Activated CD4-positive, alpha-beta memory T cell treated with anti-CD3 and anti-CD28 coated beads for 36 hours (primary cell): ENCODE measurements at places on chromosomes 5 and 9.

DNA sequence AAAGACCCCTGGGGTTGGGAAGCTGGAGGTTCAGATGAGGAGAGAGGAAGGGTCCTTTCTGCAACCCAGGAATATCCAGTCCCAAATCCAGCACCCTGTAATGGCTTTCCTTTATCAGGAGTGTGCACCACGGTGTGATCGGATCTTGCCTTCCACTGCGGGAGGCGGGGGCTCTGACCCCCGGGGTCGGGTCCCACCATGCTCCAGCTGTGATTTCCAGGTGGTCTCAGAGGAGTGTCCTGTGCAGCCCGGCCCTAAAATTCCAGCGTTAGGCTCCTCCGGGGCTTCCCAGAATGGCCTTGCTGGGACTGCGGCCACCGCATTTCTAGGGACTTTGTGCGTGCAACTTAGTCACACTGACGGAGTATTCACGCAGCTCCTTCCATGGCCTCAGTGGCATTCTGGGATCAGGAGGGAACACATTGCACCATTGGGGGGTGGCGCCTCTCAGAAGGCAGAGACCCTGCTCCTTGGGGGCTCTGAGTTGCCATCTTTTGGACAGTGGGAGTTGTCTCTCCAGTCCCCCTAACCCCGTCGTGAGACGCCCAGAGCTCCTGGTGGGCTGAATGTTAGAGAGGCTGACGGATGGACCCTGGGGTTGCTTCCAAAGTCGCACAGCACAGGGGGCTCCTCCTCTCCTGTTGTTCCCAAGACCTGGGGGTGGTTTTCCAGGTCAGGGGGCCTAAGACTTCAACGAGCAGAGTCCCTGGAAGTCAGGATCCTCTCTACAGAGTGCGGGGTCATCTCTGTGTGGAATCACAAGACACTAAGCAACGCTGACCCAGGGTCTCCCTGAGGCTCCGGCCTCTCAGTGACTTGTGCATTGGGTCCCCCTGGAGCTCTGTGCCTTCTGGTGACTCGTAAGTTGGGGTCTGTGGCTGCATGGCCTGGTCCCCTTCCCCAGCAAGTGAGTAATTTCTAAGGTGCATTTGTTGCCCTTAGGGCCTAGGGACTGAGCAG lies 42.7 kb upstream of the IRX4 start:
- DNase-seq, result no peak

DNA sequence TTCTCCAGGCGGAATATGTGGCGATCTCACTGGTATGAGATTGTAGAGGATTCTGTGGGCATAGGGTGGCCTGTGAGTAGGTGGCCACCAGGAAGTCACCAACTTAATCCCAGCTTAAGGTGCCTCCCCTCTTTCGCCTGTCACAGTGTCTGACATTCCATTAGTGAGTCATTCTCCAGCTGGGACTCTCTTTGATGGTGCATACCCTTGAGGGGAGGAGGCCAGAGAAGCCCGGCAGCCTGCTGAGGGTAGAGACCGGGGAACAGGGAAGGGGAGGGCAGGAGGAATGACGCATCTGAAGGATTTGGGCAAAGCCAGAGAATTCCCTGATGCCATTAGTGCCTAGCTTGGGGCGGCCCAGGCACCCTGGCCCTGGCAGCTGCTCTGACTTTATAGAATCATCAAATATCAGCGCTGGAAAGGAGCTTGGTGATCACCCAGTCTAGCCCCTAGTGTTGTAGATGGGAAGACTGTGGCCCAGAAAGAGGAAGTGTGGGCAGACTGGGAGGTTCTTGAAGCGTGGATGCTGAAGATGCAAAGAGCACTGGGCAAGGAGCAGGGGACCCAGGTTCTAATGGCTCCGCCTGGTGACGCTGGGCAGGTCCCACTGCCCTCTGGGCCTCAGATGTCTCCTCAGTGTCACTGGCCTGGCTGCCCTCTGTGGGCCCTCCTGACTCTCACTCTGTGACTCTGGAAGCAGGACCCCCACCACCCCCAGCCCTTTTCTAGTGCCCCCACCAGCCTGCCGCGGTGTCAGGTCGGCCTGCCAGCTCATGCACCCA lies 41.4 kb downstream of the DAB2IP start:
- DNase-seq, result no peak

DNA sequence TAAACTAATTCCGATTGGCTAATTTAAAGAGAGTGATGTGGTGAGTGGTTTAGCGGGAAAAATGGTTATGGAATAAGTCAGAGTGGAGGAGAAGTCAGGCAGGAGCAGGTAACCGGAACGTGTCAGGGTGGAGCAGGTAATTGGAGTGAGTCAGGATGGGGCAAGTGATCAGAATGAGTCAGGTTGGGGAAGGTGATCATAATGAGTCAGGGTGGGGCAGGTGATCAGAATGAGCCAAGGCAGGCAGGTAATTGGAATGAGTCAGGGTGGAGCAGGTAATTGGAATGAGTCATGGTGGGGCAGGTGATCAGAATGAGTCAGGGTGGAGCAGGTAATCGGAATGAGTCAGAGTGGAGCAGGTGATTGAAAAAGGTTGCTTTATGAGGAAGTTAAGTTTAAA lies 101.4 kb downstream of the TMEM167A start:
- peak; percentile 23 for DNase-seq

DNA sequence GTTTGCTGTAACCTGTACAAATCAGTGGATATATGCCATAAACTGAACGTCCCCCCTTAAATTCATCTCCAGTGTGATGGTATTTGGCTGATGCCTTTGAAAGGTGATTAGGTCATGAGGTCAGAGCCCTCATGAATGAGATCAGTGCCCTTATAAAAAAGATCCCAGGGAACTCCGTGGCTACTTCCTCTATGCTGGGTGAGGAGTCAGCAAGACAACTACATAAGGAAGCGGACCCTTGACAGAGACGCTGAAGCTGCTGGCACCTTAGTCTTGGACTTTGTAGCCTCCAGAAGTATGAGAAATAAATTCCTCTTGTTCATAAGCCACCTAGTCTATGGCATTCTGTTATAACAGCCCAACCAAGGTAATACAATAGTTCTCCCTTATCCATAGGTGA lies 215.1 kb upstream of the ZNF608 start:
- DNase-seq, result no peak

- DNase-seq, result peak; percentile 96
Observed at GRCh38 chr9:127785933-127786772, at the start of gene CDK9. Gene CDK9 (plus strand): TSS chr9:127786034. CDS start chr9:127786149, 115 bp downstream.

GRCh38 chr9:121735065-121735792 lies 83.8 kb downstream of the DAB2IP start:
- DNase-seq, result peak; percentile 17

- DNase-seq, result peak; percentile 17
Observed at GRCh38 chr9:107174441-107174840, 108.6 kb upstream of the RAD23B start.

DNA sequence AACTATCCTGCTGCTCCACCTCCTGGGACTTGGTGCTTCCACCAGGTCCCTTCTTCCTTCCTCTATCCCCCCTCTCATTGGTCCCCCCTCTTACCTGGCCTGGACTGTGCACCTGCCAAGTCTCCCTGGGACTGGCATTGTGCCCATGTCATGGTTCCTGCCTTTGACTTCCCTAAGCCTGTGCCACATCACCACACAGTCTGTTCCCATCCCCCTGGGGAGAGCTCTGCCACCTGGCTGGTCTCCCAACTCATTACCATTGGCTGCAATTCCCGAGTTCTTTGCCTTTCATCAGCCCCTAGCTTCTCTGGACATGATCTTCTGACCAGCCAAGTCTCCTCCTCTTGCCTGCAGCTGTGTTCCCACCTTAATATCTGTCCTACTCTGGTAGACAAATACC lies 180.3 kb downstream of the SREK1 start:
- no peak for DNase-seq

DNA sequence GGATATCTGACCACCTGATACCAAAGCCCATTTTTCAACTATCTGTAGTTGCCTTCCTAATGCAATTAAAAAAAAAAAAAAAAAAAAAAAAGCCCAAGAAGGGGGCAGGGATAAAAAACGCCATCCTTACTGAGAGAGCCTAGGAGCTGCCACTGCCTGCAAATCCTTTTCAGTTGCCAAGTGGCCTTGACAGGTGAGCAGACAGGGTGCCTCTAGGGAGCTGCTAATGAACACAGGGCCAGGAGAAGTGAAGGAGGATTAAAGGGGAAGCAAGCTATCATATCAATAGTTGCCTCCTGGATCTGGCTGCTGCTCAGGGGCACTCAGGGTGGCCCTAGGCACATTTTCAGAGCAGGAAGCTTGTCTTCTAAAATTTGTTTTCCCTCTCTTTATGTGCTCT lies 547.4 kb downstream of the TLE1 start:
- DNase-seq, result no peak

- DNase-seq, result peak; percentile 73
Observed at GRCh38 chr5:149831492-149831891, 101.4 kb downstream of the PPARGC1B start.

GRCh38 chr5:54905246-54905795 lies 80.1 kb downstream of the ESM1 start:
- no peak for DNase-seq

- DNase-seq, result no peak
Observed at GRCh38 chr5:103424453-103425205, 138.0 kb downstream of the NUDT12 start.

GRCh38 chr5:103490030-103490739 lies 72.4 kb downstream of the NUDT12 start:
- no peak for DNase-seq

- DNase-seq, result no peak
Observed at GRCh38 chr9:79489261-79490000, 82.3 kb upstream of the TLE4 start.

- DNase-seq, result no peak
Observed at GRCh38 chr5:108148715-108149139, 233.2 kb downstream of the FBXL17 start.

DNA sequence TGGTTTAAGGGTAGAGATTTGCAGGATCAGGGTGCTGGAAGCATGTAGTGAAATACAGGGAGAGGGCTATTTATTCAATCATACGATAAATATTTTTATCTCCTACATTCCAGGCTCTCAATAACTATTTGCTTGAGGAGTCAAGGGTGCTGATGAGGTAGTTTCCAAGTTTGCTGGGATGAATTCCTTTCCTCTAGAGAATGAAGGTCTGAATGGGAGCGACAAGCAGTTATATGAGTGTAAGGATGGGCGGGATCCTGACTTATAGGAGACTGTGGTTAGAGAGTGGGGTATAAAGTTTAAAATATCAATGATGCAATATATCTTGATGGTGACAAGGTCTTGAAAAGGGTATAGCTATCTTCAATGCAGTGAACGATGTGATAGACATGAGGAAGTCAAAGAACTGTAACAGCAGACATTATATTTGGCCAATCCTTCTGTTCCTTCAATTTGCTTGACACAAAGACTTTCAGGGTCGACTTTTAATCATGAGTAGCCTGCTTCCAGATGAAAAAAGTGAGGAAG lies 201.1 kb upstream of the HAPLN1 start:
- DNase-seq, result no peak

- no peak for DNase-seq
Observed at GRCh38 chr5:40410964-40411635, 268.6 kb upstream of the PTGER4 start.

DNA sequence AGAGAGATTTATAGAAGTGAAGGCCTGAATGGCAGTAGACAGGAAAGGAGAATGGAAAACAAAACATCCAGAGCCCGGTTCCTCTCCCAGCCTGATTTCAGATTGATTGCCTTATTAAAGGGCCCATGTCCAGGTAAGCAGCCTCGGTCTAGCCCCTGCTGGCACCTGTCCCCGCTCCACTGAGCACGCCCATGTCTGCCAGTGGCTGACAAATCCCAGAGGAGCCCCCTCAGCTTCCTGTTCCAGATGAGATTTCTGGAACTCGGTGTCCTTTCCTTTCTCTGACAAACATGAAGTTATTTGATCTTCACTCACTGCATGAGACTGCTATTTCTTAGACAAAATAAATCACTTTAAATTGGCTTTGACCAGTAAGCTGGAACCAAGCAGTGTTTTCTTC lies 187.0 kb upstream of the ADCY2 start:
- DNase-seq, result no peak

GRCh38 chr5:109038209-109038840 lies 290.6 kb downstream of the FER start:
- no peak for DNase-seq

GRCh38 chr9:125467116-125467740 lies 205.6 kb downstream of the GAPVD1 start:
- DNase-seq, result no peak

DNA sequence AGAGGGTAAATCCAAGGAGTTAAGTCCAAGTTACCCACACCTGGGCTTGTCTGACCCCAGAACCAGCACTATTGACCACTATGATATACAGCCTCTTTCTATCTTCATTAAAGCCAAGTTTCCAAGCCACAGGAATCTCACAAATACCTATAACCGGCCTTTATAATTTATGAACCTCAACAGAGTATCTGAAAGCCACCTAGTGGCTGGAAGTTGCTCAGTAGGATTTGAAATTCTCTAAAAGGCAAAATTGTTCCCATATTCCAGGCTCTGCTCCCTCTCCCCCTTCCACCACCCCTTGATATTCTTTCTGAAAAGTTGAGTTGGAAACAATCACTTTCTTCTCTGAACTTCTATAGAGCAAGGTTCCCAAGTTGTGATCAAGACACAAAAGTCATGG lies 106.4 kb upstream of the GPR151 start:
- no peak for DNase-seq

GRCh38 chr5:77669677-77670076 lies 31.2 kb upstream of the OTP start:
- DNase-seq, result no peak

DNA sequence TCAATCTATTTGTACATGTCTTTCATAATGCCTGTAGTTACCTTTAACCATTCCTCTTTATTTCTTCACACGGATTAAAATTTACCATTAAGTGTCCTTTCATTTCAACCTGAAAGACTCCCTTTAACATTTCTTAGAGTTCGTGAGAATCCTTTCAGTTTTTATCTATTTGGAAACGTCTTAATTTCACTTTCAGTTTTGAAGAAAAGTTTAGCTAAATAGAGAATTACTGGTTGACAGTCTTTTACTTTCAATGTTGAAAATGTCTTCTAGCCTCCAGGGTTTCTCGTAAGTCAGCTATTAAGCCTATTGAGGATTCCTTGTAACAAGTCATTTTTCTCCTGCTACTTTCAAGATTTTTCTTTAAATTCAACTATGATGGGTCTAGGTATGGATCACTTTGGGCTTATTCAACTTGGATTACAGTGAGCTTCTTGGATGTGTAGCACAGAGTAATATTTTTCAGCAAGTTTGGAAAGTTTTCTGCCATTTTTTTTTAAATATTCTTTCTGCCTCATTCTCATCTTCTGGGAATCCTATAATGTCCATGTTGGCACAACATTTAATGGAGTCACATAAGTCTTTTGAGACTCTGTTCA lies 48.5 kb downstream of the RFX3 start:
- DNase-seq, result no peak

GRCh38 chr5:170632985-170633234 lies 129.1 kb downstream of the KCNIP1 start:
- peak; percentile 70 for DNase-seq

DNA sequence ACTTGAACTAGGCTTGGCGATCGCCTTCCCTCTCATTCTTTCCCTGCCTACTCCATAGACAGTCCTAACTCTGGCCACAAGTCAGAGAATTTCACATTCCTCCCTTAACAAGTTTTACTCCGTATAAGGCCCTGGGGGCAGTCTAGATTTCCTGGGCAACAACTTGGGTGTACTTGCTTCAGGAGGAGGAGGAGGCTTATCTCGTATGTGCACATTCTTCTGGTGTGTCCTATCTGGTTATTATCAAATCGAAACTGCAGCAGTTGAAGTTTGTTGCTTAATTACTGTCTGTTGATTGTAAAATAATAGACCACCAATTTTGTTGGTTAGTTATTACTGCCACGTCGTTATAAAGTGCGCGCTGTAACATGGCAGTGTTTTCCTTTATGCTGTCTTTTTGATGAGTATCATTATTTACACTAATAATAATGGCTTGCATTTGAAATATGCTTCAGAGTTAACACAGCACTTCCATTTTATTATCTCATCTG lies 42.0 kb downstream of the PIP5K1B start:
- DNase-seq, result no peak
